Posterior vena cava (tissue), 2 donors: ENCODE measurements at places on chromosomes 16 and 17. TPM values are rescaled to one million over a fixed set of nuclear protein-coding genes. Genes with fewer than 3 reads are reported as not detected.

SLFN14 gene
- total RNA-seq = not detected

TBC1D3G gene
- not detected for total RNA-seq

GPR142 gene
- not detected for total RNA-seq

MT1X gene
- total RNA-seq = 459 TPM

MYH3 gene
- total RNA-seq = 19.9 TPM

HS3ST4 gene
- total RNA-seq = not detected

LITAFD gene
- not detected for total RNA-seq

UTS2R gene
- not detected for total RNA-seq

CPHXL2 gene
- not detected for total RNA-seq

TMED6 gene
- total RNA-seq = 0.57 TPM

SPIRE2 gene
- total RNA-seq = 0.33 TPM

HBA1 gene
- total RNA-seq = 2,742 TPM

MYADML2 gene
- not detected for total RNA-seq

KRT36 gene
- not detected for total RNA-seq

FSCN2 gene
- 1.6 TPM for total RNA-seq

HIC1 gene
- 64.2 TPM for total RNA-seq

TP53TG3B gene
- not detected for total RNA-seq

ABCA6 gene
- total RNA-seq = 58.6 TPM

TBX21 gene
- total RNA-seq = 0.48 TPM

UMOD gene
- not detected for total RNA-seq

RND2 gene
- total RNA-seq = 1.9 TPM

DNAI2 gene
- total RNA-seq = not detected

KIF2B gene
- total RNA-seq = not detected

KRT31 gene
- not detected for total RNA-seq

SF3B3 gene
- total RNA-seq = 144 TPM

TMEM88 gene
- 26.1 TPM for total RNA-seq

ABCC6 gene
- total RNA-seq = 0.74 TPM

CES4A gene
- total RNA-seq = 2.8 TPM

EPX gene
- total RNA-seq = not detected

RNF112 gene
- 8.4 TPM for total RNA-seq

MLYCD gene
- total RNA-seq = 5.5 TPM

OR1F1 gene
- not detected for total RNA-seq

ABCC12 gene
- total RNA-seq = not detected

GOSR1 gene
- total RNA-seq = 40.1 TPM

SLC5A11 gene
- not detected for total RNA-seq

SOST gene
- total RNA-seq = not detected

DNAH3 gene
- total RNA-seq = not detected

G6PC1 gene
- total RNA-seq = not detected

CHTF18 gene
- 7.7 TPM for total RNA-seq

SULT1A1 gene
- total RNA-seq = 8.9 TPM

TCAP gene
- total RNA-seq = 1.0 TPM

FOXC2 gene
- total RNA-seq = 12.2 TPM

VAMP2 gene
- total RNA-seq = 80.1 TPM

MPV17L gene
- 7.0 TPM for total RNA-seq

ITPRIPL2 gene
- total RNA-seq = 106 TPM

PLA2G10 gene
- total RNA-seq = not detected

NUPR1 gene
- 159 TPM for total RNA-seq

KRT222 gene
- total RNA-seq = 7.7 TPM

PITPNC1 gene
- total RNA-seq = 24.3 TPM

MYCBPAP gene
- total RNA-seq = 0.69 TPM

CTRB2 gene
- 0.79 TPM for total RNA-seq

OR4D2 gene
- not detected for total RNA-seq

EME1 gene
- total RNA-seq = 0.62 TPM

CNTD1 gene
- 0.95 TPM for total RNA-seq

DYNLL2 gene
- 35.4 TPM for total RNA-seq

ATP1B2 gene
- total RNA-seq = 2.6 TPM
